LoVo (cell line): ENCODE measurements at places on chromosomes 1 and 21.
A peak's percentile ranks its signal among the peaks of the same experiment; 100 is the strongest.

- no peak for DNase-seq
These were observed 30.9 kb downstream of the WNT3A start for GRCh38 chr1:228037401-228038386.

DNA sequence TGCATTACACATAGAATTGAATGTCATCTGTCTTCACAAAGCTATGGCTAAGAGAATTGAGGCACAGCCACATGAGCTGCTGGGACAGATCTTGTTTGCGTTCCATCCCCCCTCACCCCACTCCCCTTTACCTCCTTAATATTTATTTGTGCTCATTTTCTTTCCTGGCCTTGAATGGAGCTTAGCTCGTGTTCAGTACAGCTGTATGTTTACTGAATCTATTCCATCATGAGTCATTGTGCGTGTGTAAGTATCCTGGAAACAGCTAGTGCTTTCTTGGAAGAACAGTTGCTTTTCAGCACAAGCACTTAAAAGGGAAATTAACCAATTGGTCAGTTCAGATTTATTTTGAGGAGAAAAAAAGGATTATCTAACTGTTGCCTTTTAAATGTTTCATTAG, 14.7 kb downstream of the PROX1 start:
- no peak for DNase-seq

DNA sequence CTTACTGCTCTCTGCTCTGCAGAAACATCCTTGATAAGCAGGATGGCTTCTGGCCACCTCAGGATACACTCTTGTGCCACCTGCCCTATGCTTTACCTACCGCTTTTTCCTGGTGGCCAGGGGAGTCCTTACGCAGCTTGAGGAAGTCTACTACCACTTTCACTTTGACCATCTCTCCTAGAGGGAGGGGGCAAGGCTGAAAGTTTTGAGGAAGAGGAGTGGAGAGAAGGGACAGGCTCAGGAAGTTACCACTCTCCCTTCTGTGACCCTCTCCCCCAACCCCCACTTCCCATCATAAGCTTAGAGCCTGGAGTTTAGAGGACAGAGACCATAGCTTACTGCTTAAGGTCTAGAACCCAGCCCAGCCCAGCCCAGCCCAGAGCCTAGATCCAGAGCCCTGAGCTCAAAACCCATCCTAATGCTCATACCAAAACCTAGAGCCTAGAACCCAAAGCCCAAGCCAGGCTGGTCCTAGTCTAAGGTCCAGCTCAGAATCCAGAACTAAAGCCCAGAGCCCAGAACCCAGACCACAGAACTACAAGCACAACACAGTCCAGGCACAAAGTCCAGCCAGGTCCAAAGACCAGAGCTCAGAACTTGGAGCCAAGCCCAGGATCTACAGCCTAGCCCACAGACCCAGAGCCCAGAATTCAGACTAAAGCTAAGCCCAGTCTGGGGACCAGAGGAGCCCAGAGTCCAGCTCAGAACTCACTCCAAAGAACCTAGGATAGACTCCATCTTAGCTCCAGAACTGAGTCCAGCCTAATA, 18.0 kb upstream of the MFSD2A start:
- no peak for DNase-seq

DNA sequence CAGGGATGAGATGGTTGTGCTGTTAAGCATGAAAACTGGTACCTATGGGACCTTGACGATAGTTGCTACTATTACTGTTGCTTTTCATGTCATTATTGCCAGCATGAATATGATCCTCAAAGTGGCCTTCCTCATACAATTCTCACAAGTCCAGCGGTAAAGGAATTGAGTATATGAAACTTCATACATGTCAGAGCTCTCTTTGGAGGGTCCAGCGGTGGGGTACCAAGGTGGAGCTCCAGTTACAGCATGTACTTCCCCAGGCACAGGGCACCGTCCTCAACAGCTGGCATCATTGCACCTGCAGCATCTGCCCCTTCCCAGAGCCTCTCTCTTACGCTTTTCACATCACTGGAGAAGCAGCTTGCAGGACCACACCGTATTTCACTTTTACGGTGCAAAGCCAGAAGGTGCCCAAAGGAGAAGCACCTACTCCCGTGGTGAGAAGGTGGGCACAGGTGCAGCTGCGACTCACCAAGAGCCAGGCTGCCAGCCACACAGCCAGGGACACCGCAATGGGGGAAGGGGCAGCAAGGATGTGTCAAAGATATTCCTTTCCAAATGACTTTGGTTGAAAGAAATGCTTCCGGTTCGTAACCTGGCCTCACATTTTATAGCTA, 166.4 kb upstream of the IRF2BP2 start:
- DNase-seq, result no peak

GRCh38 chr1:11802616-11802972, 3.2 kb downstream of the MTHFR start:
- DNase-seq, result no peak

- DNase-seq, result no peak
These were observed 27.3 kb downstream of the KIAA2013 start for GRCh38 chr1:11898831-11899467.

DNA sequence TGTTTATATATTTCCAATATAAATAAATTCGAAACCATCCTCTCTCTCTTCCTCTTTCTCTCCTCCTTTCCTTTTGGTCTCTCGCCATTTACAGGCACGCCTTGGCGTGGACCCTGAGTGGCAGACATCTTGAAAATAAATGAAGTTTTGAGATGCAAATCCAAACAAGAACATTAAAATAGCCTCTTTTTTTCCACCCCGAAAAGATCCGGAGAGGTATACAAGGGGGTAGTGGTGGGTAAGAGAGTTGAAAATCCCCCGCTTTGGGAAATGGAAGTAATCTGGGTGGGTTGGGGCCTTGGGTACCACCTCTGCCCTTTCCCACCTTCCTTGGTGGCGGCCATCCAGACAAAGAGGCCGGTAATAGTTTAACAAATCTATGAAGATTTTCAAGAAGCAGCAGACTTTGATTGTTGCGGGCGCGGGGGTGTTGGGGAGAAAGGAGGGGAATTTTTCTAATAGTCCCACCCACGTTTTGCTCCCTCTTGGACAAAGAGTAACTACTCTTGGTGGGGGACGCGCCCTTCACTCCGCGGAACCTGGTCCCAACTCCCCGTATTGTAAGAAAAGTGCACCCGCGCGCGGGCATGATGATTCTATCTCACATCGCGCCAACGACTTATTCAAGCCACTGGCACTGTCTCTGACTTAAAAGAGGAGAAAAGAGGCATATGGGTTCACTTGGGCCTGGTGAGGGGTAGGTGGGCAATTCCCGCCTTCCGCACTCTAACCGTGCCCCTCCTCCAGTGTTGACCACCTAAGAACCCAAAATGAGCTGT, 4.0 kb upstream of the FOXD3 start:
- DNase-seq, result no peak

- DNase-seq, result no peak
These were observed 4.7 kb upstream of the C21orf91 start for GRCh38 chr21:17823846-17824245.

GRCh38 chr1:4652631-4653327, 1.6 kb upstream of the AJAP1 start:
- DNase-seq, result no peak

DNA sequence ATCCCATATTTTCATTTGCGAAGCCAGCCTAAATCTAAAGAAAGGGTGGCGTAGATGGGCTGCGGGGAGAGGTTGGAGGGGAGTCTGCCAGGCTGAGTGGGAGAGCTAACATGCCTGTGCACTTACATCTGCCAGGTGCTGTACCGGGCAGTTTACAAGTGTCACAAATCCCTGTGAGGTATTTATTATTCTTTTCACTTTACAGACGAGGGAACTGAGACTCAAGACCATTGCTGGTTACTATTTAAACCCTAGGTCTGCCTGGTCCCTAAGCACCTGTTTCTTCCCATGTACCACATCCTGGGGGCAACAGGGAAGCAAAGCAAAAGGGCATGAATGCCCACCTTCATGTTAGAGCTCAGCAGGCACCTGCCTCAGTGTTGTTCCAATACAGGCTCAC, 19.4 kb upstream of the EFNA1 start:
- no peak for DNase-seq

- no peak for DNase-seq
These were observed 4.8 kb upstream of the IL24 start for GRCh38 chr1:206892351-206892984.

DNA sequence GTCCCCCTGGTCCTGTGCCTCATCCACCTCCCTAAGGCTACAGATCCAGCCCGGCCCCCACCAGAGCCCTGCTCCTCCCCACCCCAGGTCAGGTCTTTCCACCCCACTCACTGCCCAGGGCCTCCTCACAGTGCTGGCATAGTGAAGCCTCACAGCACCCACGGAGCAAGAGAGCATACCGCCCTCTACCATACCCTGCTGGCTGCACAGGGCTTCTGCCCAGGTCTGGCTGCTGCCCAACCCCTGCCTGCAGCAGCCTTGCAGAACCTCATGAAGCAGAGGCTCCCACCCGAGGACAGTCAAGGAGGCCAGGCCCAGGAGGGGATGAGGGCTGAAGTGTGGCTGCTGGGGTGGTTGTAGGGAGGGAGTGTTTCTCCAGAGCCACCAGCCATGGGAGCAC, 19.7 kb upstream of the ARF1 start:
- no peak for DNase-seq

DNA sequence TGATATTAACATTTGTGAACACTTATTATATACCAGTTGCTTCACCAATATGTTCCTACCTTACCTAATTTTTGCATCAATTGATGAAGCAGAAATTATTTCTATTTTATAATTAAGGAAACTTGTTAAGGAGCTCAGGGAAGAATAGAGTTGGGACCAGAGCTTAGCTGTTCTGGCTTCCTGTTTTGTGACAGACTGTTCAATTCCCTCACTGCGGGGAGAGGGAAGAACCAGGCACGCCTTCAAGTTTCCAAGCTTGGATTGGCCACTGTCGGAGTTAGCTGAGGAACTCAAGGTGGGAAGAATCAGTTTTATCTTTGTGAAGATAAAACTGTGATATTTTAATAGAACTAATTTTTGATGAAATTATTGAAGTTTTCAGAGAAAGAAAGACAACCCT, 142.3 kb upstream of the LMO4 start:
- DNase-seq, result no peak

- no peak for DNase-seq
These were observed 69.0 kb upstream of the ZC3H11B start for GRCh38 chr1:219681876-219682275.

- no peak for DNase-seq
These were observed 37.4 kb downstream of the VANGL1 start for GRCh38 chr1:115679141-115679611.

GRCh38 chr1:175597969-175598765, 145.2 kb downstream of the TNR start:
- DNase-seq, result no peak

GRCh38 chr1:207565546-207566468, 69.8 kb downstream of the CR1 start:
- no peak for DNase-seq

- DNase-seq, result no peak
These were observed 3.2 kb downstream of the LRRC42 start for GRCh38 chr1:53949023-53949990.

- no peak for DNase-seq
These were observed 1.4 kb downstream of the PEA15 start for GRCh38 chr1:160206421-160207117.

- DNase-seq, result no peak
These were observed 17.4 kb upstream of the CR1L start for GRCh38 chr1:207627496-207627895.

DNA sequence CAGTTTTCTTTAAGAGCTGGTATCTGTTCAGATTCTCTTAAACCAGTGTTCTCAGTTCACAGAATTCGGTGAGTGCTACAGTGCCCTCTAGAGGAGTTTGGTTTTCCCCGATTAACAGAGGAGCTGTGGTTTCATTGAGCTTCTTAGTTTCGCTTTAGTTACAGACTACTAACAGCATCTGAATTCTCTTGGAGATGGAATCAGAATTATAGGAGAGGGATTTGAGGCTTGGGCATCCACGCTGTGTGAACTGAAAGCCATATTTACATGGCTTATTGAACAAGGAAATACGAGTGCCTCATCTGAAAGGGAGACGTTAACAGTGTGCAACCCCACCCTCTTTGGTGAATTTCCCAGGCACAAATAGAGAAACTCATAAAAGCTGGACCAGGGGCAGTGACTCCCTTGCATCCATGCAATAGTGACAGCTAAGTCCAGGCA, 202.0 kb downstream of the USH2A start:
- peak; percentile 68 for DNase-seq

DNA sequence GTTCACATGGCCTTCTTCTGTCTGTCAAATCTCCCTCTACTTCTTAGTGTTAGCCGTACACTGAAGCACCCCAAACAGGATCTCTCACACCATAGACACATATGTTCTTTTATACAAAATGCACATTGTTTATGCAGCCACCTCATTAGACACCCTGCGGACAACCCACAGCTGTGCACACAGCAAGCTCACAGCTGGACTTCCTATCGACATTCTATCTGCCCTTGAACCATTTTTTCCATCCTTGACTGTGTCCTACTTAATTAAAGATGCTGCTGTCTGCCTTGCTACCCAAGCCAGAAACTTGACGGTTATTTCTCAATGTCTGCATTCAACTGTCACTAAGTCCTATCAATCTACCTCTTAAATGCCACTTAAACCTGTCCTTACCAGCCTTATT, 3.2 kb upstream of the ZBTB21 start:
- DNase-seq, result no peak

DNA sequence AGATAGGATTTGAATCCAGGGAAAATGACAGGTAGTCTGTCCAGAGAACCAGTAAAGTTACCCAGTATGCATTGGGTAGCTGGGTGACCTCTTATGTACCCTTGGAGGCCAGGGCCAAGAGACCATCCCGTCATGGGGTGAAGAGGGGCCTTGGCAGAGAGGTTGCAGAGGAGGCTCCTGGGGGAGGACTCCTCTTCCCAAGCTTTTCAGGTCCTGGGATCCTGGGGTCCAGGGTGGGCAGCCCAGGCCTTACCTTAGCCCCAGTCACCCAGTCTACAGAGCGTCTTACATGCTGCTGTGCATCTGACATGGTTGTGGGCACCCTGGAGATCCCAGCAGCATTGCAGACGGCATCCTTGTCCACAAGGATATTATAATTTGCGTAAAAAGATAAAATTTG, 14.0 kb downstream of the PMF1 start:
- DNase-seq, result no peak

GRCh38 chr1:58568271-58568860, 8.7 kb downstream of the TACSTD2 start:
- DNase-seq, result no peak

- DNase-seq, result no peak
These were observed 278.2 kb downstream of the DSCAM start for GRCh38 chr21:40568807-40569206.

DNA sequence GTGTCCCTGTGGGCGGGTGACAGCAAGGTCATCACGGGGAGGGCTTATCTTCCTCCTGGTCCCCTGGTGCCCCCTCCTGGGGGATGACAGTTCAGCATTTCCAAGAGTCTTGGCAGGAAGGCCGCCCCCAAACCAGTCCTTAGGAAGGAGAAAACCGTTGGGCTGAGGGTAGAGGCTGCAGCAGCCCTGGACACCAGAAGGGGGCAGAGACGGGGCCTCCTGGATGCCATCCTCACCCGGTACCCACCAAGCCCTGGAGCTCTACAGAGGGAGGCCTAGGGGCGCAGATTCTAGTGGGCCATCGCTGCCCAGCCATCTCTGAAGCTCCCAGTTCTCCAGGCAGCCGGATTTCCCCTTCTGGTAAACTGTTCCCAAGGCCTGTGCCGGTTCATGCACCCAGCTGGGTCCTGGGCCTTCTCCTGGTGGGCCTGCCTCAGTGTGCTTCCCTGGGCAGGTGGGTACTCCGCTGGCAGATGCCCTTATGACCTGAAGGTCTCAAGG, 14.8 kb upstream of the ZNF669 start:
- peak; percentile 48 for DNase-seq
